ENCODE measurements at places on chromosomes 16 and 17. TPM values are rescaled to one million over a fixed set of nuclear protein-coding genes. Genes with fewer than 3 reads are reported as not detected.

Gene P2RX5
- total RNA-seq = 0.18 TPM

DNA sequence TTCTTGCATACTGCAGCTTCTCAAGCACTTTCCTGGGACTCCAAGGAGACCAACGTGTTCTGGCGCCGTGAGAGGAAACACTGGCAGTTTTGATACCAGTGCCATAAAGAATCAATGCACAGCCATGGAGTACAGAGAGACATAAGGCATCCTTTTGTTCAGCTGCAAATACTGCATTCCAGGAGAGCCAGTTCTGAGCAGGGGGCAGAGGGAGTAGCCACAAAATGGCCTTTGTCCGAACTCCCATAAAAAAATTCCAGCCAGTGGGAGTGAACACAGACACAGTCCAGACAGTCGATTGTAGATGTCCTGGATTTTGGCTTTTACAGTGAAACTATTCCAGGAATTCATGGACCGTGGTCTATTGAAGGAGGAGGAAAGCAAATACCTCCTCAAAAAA is 36.2 kb upstream of the TEKT3 start:
- DNase-seq = no peak

GRCh38 chr17:74165797-74166365 is 37.6 kb upstream of the RPL38 start:
- DNase-seq = no peak

DNA sequence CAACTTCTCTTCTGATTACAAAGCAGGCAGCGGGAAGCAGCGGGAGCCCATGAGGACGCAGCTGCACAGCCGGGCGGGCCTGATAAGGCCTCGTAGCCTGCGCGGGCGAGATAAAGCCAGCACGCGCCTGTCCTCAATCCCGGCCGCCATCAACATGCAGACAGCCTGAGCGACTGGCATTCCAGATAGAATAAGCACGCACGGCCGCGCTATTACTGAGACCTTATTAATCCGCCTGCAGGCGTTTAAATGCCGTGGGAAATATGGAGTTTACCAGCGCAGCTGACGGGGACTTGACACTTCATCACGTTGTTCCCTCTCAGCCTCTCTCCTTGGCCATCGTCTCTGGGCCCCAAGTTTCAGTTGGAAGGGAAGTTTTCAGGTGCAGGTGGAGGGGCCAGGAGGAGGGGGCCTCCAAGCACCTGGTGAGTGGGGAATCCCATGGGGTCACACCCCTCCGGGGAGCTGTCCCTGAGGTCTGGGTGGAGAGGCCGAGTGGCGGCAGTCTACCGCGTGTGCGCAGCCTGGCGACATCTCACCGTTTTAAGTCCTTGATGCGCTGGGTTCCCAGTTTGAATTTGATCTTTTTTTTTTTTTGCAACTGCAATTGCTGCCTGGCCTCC is 27.3 kb upstream of the CBFA2T3 start:
- peak; percentile 77 for DNase-seq

DNA sequence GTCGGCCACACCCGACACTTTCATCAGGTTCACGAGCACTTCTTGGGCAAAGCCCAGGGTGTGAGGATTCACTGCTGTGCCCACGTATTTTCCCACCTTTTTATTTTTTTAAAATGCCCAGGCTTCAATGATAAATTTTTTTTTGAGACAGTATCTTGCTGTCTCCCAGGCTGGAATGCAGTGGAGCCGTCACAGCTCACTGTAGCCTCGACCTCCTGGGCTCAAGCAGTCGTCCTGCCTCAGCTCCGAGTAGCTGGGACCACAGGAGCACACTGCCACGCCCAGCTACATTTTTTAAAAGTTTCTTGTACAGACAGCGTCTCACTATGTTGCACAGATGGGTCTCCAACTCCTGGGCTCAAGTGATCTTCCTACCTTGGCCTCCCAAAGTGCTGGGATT is 17.8 kb downstream of the UTS2R start:
- DNase-seq = no peak

- no peak for DNase-seq
Observed at GRCh38 chr17:6269478-6269877, 165.4 kb downstream of the AIPL1 start.

DNA sequence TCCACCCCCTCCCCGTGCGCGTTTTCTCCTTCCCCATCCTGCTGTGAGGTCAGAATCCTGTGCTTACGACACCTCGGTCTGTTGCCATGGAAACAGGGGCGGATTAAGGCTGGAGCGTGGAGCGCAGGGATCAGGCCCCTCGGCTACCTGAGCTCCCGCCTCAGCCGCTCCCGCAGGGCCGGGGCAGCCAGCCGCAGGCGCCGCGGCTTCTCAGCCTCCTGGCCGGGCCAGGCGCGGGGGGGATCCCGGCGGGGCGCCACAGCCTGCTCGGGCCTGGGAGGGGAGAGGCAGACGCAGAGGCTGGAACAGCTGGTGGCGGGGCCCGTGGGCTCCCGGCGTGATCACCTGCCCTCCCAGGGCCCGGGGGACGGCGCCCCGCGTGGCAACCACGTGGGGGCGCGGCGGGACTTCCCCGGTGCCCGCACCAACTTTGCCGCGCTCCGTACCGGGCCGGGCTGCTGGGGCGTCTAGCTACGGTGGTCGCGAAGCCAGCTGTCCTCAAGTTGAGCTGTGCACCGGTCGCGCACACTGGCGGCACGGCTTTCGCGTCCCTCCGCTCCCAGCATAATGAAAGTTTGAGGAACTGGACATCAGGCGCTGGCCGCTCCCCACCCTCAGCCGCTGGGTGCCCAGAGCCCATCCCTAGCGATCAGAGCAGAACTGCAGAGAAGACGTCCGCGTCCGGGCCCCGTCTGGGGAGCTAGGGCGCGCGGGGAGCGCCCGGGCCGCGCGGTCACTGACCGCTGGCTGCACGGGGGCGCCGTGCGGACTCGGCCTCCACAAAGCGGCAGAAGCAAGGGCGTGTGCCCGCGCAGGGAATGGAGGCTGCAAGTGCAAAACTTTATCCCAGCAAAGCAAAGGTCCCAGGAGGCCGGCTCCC is 1.2 kb downstream of the RTN4RL1 start:
- DNase-seq = no peak

Gene KRT33A
- total RNA-seq = not detected

Gene SLC52A1
- not detected for total RNA-seq

Gene CHRNB1
- total RNA-seq = 12.2 TPM

- peak; percentile 81 for DNase-seq
Observed at GRCh38 chr17:45135978-45136791, 698 bp downstream of the ACBD4 start.

Gene MSLN
- total RNA-seq = not detected

DNA sequence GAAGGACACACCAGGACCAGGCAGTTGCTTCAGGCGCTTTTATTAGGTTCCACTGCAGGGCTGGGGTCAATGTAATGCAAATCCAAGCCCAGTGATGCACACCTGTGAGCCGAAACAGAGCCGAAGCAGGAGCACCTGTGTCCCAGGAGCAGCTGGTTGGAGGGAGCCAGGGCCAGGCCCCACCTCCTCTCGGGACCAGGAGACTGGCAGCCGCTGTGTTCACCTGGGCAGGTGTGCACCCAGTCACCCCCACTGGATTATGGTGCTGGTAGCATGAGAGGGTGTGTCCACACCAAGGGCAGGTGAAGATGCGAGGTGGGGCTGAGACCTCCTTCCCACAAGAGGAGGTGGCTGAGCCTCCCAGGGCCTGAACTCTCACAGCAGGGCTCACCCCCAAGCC is 4.7 kb upstream of the FAAP100 start:
- no peak for DNase-seq

DNA sequence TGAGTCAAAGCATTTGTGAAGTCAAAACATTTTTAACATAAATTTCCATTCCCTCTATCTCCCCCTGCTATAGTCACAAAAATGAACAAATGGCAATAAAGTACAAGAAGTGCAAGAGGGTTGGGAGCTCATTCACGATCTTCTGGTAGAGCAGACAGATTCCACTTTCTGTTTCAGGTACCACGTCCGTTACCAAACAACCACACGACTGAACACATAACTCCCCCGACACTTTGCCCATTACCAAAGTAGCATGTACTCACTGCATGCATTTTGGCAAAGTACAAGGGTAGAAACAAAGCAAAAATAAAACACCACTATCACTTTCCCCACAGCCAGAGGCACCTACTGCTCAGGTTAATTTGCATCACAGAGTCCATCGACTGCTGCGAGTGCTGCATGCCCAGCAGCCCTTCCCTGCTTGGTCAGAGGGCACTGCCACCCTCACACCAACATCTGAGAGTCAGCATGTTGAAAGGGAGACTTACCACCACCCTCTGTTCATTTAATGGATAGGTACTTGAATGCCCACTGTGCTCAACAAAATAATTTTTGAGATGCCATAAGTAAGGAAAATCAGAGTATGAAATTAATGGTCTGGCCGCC is 150.3 kb upstream of the AXIN2 start:
- DNase-seq = no peak

- DNase-seq = no peak
Observed at GRCh38 chr17:65925606-65926307, 266.2 kb downstream of the CEP112 start.

DNA sequence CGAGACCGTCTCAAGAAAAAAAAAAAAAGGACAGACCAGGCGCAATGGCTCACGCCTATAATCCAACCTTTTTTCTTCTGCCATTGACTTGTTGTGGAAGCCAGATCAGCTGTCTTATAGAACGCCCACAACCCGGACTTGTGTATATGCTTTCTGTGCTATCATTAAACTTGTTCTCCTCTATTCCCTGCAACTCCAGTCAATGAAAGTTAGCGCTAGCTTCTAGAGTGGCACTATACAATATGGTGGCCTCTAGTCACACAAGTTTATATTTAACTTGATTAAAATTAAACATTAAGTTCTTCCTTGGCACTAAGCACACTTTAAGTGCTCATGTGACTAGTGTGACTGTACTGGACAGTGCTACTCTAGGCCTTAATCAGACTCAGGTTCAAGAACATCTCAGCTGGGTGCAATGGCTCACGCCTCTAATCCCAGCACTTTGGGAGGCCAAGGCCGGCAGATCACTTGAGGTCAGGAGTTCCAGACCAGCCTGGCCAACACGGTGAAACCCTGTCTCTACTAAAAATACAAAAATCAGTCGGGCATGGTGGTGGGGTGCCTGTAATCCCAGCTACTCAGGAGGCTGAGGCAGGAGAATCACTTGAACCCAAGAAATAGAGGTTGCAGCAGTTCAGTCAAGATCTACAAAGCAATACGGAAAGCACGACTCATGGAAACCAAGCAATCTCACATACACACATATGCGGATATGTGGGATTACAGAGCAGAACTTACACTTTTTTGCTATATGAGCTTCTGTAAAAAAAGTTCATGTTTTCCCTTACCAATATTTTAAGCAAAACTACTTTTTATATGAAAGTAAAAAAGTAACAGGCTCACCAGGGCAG is 18.8 kb upstream of the GLG1 start:
- DNase-seq = no peak

DNA sequence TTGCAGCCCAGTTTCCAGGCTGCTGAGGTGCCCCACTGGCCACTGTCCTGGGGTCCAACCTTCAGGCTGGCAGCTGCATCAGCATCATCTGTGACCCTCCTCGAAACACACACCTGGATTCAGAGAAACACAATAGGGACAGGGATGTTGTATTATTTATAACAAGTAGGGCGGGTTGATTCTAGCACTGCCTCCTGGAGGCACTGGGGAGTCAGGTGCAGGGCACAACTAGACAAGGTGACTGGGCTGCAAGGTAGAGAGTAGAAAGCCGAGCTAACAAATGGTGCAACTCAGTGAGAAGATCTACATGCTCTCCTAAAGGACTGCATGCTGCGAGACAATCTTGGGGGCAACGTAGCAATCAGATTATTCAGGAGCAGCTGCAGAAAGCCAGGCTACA is 317.3 kb downstream of the SLC39A11 start:
- no peak for DNase-seq
